Effector memory CD4-positive, alpha-beta T cell (primary cell): ENCODE measurements at places on chromosomes 4 and X.

DNA sequence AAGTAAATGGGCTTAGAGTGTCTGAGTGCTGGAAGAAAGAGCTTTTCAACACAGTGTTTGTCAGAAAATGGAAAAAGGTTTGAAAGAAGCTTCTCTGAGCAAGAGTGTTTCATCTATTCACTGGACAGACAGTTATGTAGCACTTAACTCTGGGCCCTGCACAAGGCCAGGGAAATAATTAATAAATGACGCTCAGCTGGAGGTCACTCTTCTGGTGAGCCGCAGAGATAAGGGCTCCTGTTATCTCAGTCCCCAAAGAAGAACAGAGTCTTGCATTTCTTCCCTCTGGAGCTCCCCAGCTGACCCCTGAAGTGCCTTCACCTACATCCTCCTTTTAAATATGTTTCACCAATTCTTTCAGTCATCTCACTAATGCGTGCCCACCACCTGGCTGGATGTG, 90.4 kb downstream of the SLC16A2 start:
- no peak for DNase-seq

GRCh38 chr4:40308528-40309122, 26.5 kb upstream of the CHRNA9 start:
- no peak for DNase-seq

GRCh38 chr4:42268824-42269223, 116.4 kb upstream of the BEND4 start:
- DNase-seq, result no peak

DNA sequence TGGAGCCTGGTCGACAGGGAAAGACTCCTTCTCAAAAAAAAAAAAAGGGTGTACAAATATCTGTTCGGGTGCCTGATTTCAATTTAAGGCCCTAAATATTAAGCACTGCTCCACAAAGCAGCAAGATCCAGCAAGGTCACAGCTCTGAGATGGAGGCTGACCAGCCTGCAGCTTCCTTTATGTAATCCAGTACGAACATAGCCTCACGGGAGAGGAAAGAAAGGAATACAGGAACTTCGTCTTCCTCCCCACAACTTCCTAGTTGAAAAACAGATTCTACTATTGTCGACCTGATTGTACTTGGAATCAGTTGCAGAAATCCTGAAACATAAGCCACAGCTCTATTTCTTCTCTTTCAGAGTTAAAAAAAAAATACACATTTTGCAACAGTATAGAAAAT, 53.5 kb upstream of the TBC1D9 start:
- DNase-seq, result no peak

GRCh38 chr4:186689476-186689875, 34.2 kb downstream of the FAT1 start:
- no peak for DNase-seq

GRCh38 chrX:39519566-39520301, 578.0 kb downstream of the BCOR start:
- no peak for DNase-seq

DNA sequence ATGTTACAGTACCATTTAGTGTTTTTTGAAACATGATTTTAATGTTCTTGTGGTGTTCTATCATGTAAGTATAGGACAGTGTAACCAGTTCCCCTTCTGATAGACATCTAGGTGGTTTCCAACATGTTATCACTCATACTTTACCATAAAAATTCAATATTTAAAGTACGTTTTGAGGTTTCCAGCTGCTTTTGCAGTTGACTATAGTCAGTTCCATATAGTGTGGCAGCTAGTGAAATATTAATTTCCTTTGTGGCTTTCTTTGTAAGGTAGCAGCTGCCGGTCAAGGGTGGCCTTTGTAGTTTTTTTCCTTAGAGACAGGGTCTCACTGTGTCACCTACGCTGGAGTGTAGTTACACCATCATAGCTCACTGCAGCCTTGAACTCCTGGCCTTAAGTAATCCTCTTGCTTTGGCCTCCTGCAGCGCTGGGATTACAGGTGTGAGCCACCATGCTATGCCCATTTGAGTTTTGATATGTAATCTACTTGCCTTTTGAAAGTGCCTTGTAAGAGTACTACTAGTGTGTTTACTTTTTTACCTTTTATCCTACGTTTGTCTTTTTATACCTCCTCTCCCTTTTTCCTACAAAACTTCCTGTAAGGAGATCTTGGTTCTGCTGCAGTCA, 63.0 kb downstream of the ARHGAP10 start:
- DNase-seq, result no peak

DNA sequence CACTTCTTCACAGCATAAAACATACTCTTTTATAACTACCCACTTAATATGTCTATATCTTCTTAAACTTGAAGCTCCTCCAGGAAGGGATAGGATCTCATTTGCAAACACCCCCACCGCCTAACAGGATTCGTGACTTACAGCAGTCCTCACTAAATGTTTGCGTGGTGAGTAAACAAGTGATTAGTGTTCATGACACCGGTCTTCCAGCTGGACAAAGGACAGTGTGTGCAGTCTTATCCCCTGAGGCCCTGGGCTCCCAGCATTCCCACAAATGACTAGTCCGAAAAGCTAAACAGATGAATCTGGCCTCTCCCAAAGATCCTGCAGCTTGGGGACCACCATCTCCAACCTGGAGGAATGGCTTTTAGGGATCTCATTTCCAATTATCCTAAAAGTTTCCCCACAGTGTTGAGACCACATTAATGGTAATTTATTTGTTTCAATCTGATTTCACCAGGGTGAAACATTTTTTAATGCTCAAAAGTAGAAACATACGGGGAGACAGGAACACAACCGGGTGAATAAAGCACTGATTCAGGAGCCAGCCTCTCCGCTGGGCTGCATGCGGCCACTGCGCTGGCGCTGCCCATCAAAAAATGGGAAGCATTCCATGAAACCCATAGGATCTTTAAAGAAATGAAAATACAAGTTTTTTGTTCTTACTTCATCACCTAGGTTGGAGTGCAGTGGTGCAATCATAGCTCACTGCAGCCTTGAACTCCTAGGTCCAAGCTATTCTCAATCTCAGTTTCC, 69.2 kb downstream of the HADH start:
- no peak for DNase-seq

DNA sequence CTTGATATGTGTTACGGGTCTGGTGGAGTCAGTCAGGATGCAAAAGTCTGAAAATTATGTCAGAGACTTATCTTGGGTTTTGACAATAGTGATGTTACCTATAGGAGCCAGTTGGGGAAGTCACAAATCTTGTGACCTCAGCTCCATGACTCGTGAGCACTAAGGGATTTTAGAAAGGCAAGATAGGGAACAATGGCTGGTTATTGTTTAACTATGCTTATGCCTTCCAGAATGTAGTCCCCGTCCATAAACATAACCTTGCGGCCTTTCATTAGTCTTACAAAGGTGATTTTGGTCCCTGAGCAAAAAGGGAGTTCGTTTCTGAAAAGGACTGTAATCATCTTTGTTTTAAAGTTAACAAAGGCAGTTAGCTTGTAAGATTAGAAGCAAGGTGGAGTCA, 23.9 kb upstream of the GATB start:
- DNase-seq, result no peak

GRCh38 chrX:154750301-154751202, at the start of gene GAB3:
GAB3 (minus strand) TSS chrX:154751077; CDS start chrX:154751025, 52 bp downstream.
- peak; percentile 18 for DNase-seq

- no peak for DNase-seq
These were observed 94.6 kb downstream of the IRS4 start for GRCh38 chrX:108641589-108642272.

DNA sequence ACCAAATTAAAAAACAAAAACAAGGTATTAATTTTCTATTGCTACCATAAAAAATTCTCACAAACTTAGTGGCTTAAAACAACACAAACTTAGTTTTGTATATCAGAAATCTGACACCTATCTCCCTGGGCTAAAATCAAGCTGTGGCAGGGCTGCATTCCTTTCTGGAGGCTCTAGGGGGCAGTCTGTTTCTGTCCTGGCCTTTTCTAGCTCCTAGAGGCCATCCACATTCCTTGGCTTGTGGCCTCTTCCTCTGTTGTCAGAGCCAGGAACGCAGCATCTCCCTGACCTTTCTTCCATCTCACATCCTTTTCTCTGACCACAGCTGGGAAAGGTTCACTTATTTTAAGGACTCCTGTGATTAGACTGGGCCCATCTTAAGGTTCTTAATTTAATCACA, 38.9 kb upstream of the TLR2 start:
- DNase-seq, result no peak

- no peak for DNase-seq
These were observed 706.5 kb downstream of the FSTL5 start for GRCh38 chr4:161457311-161457710.

- no peak for DNase-seq
These were observed 758.6 kb downstream of the PDHA2 start for GRCh38 chr4:96598465-96598864.

DNA sequence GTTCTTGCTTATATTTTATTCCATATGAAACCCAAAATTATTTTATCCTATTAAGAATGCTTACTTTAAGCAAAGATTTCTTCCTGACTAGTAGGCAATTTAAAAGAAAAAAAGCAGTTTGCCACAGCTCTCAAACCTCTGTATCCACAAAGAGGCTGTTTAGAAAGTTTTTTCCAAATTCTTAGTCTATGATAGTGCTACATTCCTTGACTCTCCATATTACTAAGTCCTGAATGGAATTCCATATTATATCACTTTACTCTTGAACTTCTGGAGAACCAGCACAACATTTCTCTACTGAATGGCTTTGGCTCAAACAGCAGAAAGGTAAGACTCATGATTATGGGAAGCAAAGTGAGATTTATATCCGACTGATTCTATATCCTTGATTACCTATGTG, 8.3 kb downstream of the SLC10A6 start:
- DNase-seq, result no peak

DNA sequence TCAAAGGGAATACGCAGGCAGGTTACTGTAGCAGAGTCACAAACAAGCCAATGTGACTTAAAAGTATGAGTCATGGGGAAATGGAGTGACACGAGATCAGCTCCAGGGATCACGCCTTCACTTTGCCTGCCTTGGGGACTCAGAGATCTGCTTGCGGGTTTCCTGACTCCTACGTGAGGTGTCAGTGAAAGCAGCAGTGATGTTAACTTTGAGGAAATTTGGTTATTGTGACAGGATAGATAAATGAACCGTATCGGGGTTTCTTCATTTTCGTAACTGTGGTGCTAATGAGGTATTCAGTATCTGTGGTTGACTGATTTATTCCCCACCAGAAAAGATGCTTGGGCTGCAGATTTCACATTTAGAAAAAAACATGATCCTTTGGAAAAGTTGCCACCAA, 383.3 kb upstream of the ZFP42 start:
- no peak for DNase-seq

DNA sequence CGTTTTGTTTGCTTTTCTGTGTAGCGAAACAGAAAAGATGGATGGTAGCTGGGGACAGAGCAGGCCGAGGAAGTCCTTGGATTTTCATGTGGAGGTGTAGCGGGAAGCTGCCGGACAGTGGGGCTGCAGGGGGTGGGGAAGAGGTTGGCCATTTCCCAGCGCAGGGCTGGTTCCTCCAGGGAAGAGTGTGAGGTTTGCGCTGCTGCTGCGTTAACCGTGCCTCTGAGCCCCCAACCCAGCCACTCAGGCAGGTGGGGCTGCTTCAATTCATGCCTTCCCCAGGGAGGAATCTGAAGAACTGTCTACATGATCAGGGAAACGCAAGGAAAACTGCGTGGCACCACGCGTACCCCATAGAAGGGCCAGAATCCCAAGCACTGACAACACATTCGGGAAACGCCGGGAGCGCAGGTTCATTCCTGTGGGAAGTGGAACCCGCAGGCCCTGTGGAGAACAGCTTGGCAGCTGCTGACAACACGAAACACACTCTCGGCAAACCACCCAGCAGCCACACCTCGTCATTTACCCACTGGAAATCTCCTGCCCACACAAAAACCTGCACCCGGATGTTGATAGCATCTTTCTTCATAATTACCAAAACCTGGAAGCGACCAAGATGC, 57.7 kb downstream of the PCGF3 start:
- DNase-seq, result no peak

- no peak for DNase-seq
These were observed 490.3 kb upstream of the PABPC4L start for GRCh38 chr4:134691915-134692314.

GRCh38 chrX:121160987-121161386, 113.6 kb downstream of the GLUD2 start:
- DNase-seq, result no peak

DNA sequence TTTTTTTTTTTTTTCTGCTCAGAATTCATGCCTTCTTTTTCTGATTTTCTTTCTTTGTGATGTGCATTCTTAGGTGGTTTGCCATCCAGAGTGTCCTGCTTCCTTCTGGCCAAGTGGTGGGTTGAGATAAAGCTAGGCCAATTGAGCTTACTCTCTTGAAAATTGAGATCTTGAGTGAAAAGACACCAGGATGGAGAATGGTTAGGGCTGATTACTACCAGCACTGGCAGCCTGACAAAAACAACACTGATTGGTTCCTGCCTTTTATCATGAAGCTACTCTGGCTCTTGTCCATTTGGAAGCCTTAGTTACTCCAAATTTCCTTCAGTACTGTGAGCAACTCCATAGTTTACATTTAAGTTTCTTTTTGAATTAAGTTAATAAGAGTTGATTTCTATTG, 404.0 kb downstream of the PPARGC1A start:
- no peak for DNase-seq

DNA sequence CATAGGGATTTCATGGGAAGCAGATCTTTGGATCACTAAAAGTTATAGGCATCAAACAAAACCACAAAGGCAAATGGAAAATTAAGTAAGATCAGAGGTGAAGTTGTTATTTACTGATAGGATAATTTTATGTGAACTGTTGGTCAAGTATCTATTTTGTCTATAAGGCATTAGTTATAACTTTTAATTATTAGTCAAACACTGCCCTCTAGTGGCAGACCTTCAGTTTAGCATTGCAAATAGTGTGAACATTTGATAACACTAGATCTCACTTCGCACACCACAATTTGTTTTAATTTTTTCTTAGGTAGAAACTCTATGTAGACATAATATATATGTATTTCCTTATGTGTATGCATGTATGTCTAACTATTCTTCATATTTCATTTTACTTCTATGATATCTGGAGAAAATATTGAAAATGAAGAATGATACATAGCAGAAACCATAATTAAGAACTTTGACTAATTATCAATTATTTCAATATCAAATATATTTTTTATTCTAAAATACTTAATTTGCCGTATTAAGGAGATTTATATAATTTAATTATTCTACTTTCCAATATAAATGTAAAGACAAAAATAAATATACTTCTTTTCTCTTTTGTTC, 214.5 kb upstream of the TACR3 start:
- DNase-seq, result no peak

- no peak for DNase-seq
These were observed 58.5 kb downstream of the KDM6A start for GRCh38 chrX:44931441-44931973.
